ENCODE measurements at places on chromosomes 4 and X.

GRCh38 chr4:118736900-118737299 is 51.7 kb downstream of the METTL14 start:
- DNase-seq, result no peak

- no peak for DNase-seq
Measured at GRCh38 chr4:38674258-38675144, 10.5 kb downstream of the KLF3 start.

DNA sequence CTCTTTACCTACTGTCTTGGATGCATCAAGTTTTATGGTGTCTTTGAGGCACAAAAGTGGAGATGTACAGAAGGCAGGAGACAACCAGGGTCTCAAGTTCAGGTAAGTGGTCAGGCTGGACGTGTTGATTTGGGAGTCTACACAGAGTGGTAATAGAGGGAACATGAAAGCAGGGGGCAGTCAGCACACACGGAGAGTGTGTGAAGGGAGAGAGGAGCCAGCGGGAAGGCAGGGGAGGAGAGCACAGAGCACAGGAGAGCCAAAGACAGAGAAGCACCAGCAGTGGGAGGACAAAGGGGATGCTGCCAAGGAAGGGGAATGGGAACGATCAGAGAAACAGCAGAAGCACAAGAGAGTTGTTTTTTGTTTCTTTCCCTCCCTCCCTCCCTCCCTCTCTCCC is 32.9 kb downstream of the TMEM150C start:
- no peak for DNase-seq

GRCh38 chr4:159723341-159724048 is 620.6 kb downstream of the RAPGEF2 start:
- no peak for DNase-seq

DNA sequence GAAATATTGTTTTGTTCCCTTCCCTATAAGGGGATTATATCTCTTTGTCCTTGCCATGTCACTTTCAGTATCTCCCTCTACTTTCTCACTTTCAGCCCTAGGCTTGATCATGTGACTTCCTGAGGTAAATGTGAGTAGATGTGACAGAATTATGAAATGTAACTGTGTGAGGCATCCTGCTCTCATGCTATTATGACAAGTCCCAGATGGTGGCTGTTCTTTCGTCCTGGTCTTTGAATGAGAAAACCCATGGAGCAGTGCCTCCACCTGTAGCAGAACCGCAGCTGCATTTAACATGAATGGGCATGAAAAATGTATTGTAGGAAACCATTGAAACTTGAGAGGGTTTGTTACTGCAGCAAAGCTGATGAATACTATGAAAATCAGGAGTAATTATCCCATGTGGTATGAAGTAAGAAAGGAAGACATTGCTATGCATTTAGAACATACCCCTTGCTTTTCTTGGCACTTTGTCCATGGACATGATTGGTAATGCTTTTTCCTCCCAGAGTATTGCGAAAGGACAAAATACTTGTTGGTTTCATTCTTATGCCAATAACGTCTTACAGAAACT is 202.2 kb upstream of the GPRIN3 start:
- no peak for DNase-seq

GRCh38 chr4:87356832-87357526 is 34.0 kb downstream of the HSD17B11 start:
- no peak for DNase-seq

DNA sequence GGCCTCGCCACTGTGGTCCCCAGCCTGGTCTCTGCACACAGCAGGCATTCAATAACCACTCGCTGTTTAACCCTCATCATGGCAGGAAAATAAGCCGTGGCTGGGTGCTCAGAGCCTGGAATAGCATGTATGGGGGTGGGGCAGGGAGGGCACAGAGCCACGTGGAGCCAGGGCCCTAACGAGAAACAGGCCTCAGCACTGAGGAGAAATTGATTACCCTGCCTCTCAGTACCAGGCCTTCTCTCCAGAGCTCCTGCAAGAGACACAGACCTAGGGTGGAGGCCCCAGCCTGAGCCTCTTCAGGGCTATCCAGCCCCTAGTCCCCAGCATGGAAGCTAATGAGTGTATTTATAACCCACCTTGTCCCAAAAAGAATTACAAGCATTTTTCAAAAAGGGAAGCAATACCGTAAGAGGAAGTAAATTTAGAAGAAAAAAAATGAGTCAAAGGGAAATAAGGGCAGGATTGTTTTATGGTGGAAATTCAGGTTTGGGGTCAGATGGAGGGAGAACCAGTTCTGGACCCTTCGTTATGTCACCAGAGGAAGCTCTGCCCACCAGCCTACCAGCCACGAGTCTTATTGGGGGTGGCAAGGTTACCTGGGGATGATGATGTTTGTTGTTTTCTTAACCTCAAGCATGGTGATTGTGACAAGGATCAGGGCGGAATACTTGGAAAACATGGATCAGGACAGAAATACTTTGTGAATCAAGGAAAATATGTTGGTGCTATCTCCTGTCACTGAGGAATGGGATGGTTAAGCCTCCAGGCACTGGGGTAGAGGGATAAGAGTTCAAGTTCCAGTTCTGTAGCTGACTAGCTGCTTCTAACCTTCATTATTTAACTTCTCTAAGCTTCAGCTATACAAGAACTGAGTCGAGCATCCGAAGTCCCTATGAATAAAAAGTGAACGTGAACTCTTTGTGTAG is 101.9 kb upstream of the RBPJ start:
- no peak for DNase-seq

DNA sequence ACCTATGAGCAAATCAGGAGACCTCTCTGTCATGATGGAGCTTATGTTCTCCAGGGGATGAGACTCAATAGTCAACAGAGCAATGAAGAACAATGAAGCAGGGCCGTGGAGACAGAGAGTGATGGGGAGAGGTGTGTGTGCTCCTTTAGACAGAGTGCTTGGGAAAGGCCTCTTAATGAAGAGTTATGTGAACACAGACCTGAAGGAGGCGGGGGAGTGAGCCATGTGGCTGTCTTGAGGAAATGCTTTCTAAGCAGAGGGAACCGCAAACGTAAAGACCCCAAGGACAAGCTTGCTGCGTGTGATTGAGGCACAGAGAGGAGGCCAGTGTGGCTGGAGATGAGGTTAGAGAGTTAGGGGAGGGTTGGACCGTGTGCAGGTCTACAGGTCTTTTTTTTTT is 53.1 kb downstream of the CHRNA9 start:
- DNase-seq, result no peak

- no peak for DNase-seq
Measured at GRCh38 chr4:113981591-113981990, 2.1 kb upstream of the ARSJ start.

- no peak for DNase-seq
Measured at GRCh38 chr4:86529436-86529835, 64.7 kb upstream of the PTPN13 start.

- no peak for DNase-seq
Measured at GRCh38 chr4:6253961-6254360, 15.7 kb upstream of the WFS1 start.

DNA sequence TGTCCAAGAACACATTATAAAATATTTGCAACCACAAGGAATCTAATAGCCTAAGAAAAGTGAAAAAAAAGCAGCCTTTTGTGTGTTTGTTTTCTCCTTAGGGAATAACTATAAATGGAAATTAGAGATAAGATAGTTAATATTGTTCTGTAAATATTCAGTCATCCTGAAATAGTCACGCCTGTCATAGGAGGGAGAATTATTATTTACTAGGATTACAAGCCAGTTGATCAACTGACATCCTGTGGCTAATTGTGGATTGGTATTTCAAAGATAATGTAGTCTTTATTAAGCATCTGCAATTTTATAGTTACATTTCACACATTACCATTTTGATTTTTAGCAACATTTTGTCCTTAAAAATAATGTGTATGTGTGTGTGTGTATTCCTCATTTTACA is 118.6 kb downstream of the CCSER1 start:
- no peak for DNase-seq

DNA sequence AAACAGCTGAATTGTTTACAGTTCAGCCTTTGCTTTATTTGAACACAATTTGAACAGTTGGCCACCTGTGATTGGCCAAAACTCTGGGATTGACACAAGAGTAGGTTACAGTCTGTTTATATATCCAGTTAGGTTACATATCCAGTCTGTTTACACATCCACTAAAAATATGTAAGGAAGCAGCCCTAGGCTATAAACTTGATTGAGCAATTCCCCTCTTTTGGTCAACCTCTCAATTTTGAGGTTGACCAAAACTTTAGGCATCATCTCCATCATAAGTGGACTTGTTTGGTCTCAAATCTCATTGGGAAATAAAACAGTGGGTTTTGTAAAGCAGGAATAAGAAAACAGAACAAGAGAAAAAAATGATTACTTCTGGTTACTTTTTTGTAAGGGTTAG is 190.8 kb downstream of the SPATA18 start:
- no peak for DNase-seq

DNA sequence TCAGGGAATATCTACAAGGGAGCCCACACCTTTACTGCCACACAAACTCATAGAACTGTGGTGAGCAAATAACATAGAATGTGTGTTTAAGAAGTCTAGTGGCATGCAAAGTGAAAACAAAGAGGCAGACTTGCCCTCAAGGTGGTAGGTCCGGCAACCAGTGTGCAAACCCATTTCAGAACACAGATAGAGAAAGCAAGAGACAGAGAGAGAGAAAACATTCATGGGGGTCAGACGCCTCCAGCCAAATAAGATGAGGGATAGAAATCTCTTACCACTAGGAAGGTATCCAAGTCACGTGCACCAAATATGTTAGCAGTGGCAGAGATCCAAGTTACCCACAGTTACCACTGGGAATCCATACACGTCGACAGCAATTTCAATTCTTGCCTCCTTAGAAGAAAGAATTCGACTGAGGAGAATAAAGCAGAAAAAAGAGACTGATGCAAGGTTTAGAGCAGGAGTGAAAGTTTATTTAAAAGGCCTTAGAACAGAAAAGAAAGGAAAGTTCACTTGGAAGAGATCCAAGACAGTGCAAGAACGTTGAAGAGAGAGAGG is 252.8 kb downstream of the NAP1L3 start:
- DNase-seq, result no peak

- DNase-seq, result no peak
Measured at GRCh38 chr4:8203052-8203401, 3.9 kb downstream of the SH3TC1 start.
